ENCODE measurements at places on chromosomes 2 and 18. TPM values are rescaled to one million over a fixed set of nuclear protein-coding genes. Genes with fewer than 3 reads are reported as not detected.

The RAPGEF4 gene
- 6.2 TPM for total RNA-seq

The ACOXL gene
- total RNA-seq: 0.33 TPM

The LYG2 gene
- total RNA-seq: not detected

The STAT4 gene
- total RNA-seq: 27.3 TPM

The UGT1A7 gene
- total RNA-seq: not detected

The SATB2 gene
- 1.2 TPM for total RNA-seq

The ALPP gene
- not detected for total RNA-seq

The MTERF4 gene
- 20.6 TPM for total RNA-seq

The FIGN gene
- 9.8 TPM for total RNA-seq

The TAF1B gene
- 6.1 TPM for total RNA-seq

The DNAJC5G gene
- 0.94 TPM for total RNA-seq

The C2orf66 gene
- total RNA-seq: not detected

The SKA1 gene
- total RNA-seq: 0.78 TPM

The POTEJ gene
- total RNA-seq: 2.6 TPM

The ATG4B gene
- total RNA-seq: 53.0 TPM

The CPS1 gene
- 2.2 TPM for total RNA-seq

The LOXHD1 gene
- total RNA-seq: not detected

- DNase-seq: peak; percentile 58
These were observed 158.3 kb downstream of the LDLRAD4 start for GRCh38 chr18:13376841-13377351.

- no peak for DNase-seq
These were observed 19.8 kb downstream of the SPIRE1 start for GRCh38 chr18:12637901-12638643.

GRCh38 chr2:41129988-41130387, 678.1 kb upstream of the SLC8A1 start:
- no peak for DNase-seq

- DNase-seq: no peak
These were observed 244.9 kb upstream of the ZSWIM2 start for GRCh38 chr2:187093771-187094412.

DNA sequence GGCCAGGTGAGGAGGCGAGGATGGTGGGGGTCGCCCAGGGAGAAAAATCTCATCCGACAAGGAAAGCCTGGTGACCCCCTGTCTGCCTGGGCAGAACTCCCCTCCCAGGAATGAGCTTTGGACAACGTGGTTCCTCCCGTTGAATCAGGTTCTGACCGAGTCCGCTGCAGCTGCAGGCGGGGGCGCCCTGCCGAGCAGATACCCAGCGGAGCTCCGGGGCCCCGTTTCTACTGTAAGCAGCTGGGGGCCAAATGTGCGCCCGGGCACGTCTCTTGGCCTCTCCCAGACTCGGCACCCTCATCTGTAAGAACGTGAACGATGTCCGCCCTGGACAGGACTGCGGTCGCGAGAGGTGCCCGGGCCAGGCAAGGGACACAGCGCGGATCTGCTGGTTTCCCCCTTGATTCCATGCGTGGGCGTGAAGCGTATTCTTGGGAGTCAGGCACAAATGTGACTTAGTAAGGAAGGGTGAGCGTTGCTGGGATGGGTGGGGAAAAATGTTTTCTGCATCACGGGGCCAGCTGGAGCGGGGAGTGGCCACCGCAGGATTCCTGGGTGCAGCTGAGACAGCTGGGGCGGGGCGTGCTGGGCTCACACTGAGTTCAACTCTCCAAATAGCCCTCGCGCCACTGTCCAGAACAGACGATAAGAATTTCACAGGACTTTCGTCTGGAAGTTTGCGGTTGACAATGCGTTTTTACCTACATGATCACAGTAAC, 20.2 kb upstream of the TUBB6 start:
- peak; percentile 88 for DNase-seq

GRCh38 chr2:12050396-12050795, 304.0 kb downstream of the LPIN1 start:
- DNase-seq: no peak

- DNase-seq: no peak
These were observed 63.7 kb downstream of the TANC1 start for GRCh38 chr2:159032146-159032545.

- no peak for DNase-seq
These were observed 85.2 kb downstream of the NDUFA10 start for GRCh38 chr2:239939736-239940483.

DNA sequence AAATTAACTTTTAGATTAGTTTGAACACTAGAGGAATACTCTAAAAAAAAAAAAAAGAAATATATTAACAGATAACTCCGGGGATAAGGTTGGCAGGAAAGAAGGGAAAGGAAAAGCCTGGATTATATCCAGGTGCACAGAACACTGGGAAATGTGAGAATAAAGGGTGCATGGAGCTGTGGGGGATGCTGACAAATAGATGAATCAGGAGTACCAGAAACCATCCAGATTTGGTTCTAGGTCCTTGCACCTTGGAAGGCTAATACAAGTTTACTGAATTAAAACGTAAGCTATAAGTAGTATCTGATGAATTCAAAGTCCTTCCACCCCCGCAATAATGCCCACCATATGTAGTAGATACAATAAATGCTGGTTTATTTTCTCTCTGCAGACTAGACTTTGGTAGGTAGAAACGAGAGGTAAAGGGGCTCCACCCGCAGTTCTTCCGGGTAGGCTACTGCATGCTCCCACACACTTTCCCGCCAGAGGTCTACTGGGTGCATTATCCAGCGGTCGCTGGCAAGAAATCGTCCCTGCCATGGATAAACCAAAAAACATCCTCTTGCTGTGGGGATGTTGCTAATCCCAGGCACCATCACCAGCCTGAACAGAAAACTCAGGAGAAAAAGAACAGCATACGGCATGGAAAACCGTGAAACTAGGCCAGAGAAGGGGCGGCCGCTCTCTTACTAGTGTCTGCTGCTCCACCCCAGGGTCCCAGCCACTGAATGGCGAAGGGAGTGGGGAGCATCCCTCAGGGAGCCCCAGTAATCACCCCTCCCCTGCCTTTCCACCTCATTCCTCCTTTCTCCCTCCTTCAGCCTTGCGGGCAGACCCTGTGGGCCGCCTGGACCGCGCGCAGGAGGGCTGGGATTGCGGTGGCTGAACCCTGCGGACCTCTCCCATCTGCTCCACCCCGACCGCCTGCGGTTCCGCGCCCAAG, 1.5 kb downstream of the CNRIP1 start:
- DNase-seq: no peak

DNA sequence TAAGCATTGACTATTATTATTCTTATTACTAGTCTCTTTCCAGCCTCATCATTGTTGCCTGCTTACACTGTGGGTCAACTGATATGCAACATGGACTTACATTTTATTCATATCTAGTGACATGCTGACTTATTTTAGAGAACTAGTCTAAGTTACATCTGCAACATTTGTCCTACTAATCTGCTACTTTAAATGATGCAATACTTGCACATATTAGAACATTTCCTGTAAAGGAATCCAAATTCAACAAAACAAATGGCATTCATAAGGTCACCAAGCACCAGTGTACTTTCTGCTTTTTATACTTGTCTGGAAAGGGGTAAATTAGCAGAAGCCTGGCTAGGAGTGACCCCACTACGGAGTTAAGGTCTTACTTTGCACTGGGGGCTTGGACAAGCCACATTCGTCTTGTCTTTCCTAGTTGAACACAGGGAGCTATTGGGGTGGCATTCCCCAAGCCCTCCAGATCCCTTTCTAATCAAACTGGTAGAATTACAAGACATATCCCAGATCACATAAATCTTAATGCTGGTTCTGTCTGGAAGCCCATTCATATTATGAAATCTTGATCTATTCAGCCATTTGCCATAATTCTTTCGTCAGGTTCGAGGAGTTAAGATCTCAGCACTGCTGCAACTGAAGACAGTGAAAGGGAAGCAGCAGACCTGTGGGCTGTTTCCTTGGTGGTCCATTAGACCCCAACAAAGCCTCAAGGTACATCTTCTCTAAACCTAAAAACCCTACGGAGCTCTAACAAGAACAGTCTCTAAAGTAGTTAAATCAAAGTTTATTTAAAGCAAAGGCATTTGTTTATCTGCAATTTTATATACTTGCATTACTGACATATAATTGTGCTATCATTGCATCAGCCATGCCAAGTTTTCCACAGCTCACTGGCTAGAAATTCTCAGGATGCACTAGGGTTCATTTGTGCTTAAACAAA, 49.9 kb upstream of the RTN4 start:
- no peak for DNase-seq

DNA sequence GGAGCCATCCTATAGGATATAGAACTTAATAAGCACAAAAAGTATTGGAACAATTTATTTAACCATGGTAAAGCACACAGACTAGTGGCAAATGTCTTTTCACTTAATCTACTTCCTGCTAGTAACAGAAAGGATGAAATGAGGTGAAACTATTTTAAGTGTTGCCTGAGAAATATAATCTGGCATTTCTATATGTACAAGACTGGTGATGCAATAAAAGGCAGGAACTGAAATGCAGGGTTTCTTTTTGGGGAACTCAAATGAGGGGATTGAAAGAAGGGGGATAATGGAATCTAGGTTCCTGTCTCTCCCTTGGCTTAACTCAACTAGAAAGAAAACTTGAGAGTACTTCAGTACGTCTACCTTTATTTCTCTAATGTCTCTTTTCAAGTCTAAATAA, 122.3 kb downstream of the MEMO1 start:
- no peak for DNase-seq

DNA sequence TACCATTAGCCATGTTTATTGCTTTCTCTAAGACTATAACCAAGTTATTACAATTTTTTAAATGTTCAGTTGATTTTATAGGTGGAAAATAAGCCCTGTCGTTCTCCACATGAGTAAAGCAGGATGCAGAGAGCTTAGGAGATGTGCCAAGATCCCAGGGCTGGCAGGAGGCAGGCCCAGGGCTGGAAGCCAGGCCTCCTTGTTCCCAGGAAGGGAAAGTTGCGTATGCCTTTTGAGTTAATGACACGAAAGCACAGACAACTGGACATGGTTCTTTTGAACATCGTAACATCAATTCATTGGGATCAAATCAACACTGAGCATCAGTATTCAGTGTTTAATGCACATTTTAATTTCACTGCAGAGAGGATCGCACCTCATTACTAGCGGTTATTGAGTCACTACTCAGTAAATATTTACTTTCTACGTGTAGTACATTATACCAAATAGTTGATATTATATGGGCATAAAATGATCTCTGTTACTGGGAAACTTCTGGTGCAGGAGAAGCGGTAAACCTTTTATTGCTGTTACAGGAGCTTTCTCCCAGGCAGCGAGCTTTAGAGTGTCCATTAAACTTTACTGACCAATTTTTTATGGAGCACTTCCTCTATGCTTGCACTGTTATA, 60.0 kb downstream of the RNF144A start:
- peak; percentile 66 for DNase-seq

DNA sequence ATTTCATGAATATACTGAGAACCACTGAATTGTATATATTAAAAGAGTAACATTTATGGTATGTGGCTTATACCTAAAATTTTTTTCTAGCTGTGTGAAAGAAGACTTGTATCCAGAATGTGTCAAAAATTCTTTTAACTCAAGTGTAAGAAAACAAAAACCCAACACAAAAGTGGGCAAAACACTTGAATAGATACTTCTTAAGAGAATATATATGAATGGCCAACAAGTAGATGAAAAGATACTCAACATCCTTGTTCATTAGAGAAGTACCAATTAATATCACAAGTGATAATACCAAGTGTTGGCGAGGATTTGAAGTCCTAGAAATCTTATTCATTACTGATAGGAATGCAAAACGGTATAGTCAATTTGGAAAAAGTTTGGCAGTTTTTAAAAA, 107.2 kb upstream of the MYO3B start:
- no peak for DNase-seq

- DNase-seq: no peak
These were observed 55.3 kb downstream of the DCC start for GRCh38 chr18:52395146-52395852.

DNA sequence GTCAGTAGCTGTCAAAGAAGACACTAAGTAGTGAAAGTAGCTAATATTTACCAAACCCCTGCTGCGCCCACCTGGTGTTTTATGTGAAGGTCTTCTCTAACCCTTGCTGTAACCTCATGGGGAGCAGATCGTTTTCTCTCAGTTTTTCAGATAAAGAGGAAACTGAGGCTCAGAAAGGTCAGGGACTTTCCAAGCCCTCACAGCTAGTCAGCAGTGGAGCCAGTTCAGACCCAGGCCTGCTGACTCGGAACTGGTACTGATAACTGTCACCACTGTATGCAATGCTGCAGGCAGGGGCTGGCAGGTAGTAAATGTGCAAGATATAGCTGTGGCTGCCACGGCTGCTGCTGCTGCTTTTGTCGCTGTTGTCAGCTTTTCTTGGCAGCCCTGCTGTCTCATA, 69.1 kb downstream of the LRRFIP1 start:
- DNase-seq: no peak

DNA sequence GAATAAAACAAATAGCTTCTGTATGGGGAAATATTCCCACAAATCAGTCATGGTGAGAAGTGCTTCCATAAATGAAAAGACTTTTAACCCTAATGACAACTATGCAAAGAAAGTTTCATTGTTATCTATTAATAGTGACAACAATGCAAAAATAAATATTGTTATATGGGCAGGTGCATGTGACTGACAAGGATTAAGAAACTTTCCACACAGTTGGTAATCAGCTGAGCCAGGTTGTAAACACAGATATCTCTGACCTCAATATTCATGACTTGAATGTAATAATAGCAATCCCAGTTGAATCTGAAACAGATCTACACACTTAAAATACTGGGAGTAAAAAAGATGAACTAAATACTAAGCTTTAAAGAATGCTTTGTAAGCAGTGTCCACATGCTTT, 517.0 kb upstream of the SOX11 start:
- DNase-seq: no peak

- no peak for DNase-seq
These were observed 34.9 kb downstream of the RAB10 start for GRCh38 chr2:26068602-26069298.

GRCh38 chr2:20509770-20510490, 63.1 kb downstream of the RHOB start:
- DNase-seq: no peak

- no peak for DNase-seq
These were observed 11.5 kb downstream of the ROCK1 start for GRCh38 chr18:21100146-21100545.

Measured in right atrium auricular region (tissue), 2 donors.